ENCODE measurements at places on chromosomes 3 and 15.
A peak's percentile ranks its signal among the peaks of the same experiment; 100 is the strongest.

GRCh38 chr15:81227716-81228115, 31.0 kb downstream of the IL16 start:
- DNase-seq = no peak

GRCh38 chr3:170038434-170039110, 777 bp downstream of the GPR160 start:
- peak; percentile 78 for DNase-seq

GRCh38 chr3:101170062-101170771, 150.2 kb downstream of the IMPG2 start:
- no peak for DNase-seq

DNA sequence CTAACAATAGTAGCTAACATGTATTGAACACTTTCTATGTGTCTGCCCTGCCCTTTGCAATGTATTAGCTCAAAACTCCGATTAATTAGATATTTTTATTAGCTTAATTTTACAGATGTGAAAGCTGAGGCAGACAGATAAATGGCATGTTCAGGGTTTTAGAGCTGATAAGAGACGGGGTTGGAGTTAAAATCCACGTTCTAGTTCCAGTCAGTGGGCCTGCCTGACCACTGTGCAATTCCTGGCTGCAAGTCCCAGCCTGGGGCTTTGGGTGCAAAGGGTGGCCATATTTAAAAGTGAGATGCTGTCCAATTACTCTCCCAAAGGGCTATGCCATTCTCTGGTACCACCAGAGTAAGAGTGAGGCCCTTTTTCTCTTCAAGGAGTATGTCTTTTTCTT, 33.2 kb downstream of the FOXL2 start:
- DNase-seq = no peak

GRCh38 chr15:95911570-95912279, 418.8 kb upstream of the NR2F2 start:
- no peak for DNase-seq

GRCh38 chr15:87826119-87826747, 430.3 kb downstream of the NTRK3 start:
- DNase-seq = no peak

- DNase-seq = no peak
These were observed 130.4 kb downstream of the PCCB start for GRCh38 chr3:136380530-136380929.

GRCh38 chr3:167876620-167877281, 141.2 kb downstream of the SERPINI1 start:
- DNase-seq = no peak

DNA sequence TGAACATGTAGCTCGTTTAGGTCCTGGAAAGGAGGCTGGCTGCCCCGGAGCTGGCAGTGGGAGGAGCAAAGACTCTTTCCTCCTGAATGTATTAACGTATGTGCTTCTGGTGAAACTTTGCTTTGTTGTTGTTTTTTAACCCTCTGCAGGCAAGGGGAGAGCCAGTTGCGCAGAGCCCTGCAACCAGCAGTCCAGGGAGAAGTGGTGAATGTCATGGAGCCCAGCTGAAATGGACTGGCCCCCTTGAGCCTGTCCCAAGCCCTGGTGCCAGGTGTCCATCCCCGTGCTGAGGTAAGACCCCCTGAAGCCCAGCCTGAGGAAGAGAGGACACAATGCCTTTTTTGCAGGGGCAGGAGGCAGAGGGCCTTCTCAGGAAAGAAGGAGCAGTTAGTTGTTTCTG, 33.3 kb downstream of the ST6GAL1 start:
- DNase-seq = no peak

DNA sequence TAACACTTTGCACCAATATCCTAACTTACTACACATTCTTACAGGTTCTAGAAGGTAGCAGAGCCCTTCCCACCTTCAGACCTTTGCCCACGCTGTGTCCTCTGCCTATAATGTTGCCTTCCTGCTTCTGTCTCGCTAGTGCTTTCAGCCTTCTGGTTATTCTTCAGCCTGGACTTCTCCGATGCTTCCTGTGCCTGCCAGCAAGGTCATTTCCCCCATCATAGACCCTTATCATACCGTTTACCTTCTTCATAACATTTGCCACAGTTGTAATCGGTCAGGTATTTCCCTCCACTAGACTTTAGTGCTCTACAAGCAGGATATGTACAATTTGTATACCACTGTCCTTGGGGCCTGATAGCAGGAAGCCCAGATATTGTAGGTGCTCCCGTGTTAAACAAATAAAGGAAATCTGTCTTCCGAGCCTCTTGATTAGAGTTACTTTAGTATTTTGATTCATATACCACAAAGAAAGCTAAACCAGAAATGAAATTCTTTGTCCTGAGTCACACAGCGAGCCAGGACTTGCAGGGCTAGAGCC, 35.8 kb upstream of the CMTM7 start:
- no peak for DNase-seq

DNA sequence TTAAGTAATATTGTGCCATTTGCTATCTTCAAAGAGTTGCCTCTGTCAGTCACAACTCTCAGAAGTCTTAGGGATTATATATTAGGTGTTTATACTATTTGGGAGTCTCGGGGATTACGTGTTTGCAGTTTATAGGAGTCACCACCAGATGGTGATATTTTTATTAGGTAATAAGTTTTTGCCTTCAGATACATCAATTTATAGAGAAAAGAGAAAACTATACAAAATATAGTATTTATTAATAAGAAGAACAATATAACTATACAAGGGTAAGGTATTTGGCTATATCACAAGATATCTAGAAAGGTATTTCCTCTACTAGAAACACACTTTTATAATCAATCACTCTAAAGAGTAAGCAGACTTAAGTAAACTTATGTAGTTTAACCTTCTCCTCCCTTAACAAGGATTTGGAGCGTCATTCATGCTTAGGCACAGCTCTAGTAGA, 10.7 kb upstream of the DHX36 start:
- peak; percentile 29 for DNase-seq

DNA sequence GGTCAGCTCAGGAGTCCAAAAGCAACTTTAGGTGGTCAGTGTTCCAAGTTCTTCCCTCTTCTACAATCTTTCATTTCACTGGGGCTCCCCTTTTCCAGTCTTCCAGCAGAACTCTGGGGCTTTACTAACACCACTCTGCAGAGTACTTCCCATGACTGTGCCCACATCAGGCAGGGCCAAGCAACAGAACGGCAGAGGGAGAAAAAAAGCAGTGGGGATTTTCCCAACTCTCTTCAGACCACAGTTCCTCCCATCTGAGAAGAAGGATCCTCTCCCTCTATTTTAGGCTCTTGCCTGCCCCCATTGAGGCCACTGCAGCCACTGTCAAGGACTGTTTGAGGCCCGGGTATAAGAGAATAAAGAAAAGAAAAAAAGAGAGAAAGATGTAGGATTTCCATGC, 70.7 kb downstream of the TTBK2 start:
- no peak for DNase-seq

GRCh38 chr3:175150812-175151401, 291.8 kb downstream of the NAALADL2 start:
- no peak for DNase-seq

GRCh38 chr3:106570426-106570825, 701.6 kb upstream of the CBLB start:
- DNase-seq = no peak

- DNase-seq = peak; percentile 72
These were observed at the start of gene ZMYND10 for GRCh38 chr3:50345586-50346234. ZMYND10 (minus strand) TSS chr3:50345732; CDS start chr3:50345579, 153 bp downstream.

- DNase-seq = no peak
These were observed 204.7 kb upstream of the MCTP2 start for GRCh38 chr15:94026458-94027304.

DNA sequence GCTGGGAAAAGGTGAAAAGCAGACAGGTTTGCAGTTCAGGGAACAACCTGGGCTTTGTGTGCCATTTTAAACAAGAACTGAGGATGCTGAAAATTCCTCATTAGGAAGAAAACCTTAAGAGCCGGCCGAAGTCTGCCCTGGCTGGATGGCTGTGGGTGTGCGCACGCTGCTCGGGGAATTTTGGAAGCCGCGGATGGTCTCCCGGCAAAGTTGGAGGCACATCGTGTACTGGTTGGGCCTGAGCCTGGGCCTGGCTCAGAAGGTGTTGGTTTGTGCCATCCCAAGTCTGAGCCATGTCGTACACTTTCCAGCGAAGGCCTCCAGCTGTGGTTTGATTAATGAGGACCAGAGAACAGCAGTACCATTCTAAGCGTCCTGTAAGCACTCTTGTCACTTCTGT, 188.2 kb downstream of the ATP10A start:
- no peak for DNase-seq

- DNase-seq = no peak
These were observed 295.1 kb downstream of the SHOX2 start for GRCh38 chr3:157810924-157811718.

- DNase-seq = no peak
These were observed 55.2 kb downstream of the ARNT2 start for GRCh38 chr15:80459380-80459779.

GRCh38 chr3:53324105-53324504, 23.2 kb downstream of the DCP1A start:
- DNase-seq = no peak

- no peak for DNase-seq
These were observed 46.7 kb downstream of the ANXA2 start for GRCh38 chr15:60351066-60351465.

- DNase-seq = no peak
These were observed 76.8 kb upstream of the ARL6 start for GRCh38 chr3:97687734-97688133.

- DNase-seq = no peak
These were observed 30.8 kb downstream of the LAMP3 start for GRCh38 chr3:183131735-183132134.

DNA sequence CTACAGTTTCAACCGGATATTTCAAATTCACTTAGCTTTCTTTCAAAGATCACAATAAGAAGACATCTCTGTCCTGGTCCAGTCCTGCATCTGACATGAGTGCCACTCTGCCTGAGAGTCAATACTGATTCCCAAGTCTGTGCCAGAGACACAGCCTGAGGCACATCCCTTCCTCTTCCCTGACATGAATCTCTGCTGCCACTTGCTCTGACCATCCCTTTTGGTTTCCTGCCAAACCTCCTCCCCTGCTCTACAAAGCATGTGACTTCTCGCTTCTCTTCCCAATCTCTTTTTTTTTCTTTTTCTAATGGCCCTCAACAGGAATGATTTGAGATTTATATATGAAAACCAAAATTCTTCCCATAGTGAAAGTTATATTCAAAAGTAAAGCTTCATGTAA, 117.9 kb downstream of the MECOM start:
- DNase-seq = no peak

DNA sequence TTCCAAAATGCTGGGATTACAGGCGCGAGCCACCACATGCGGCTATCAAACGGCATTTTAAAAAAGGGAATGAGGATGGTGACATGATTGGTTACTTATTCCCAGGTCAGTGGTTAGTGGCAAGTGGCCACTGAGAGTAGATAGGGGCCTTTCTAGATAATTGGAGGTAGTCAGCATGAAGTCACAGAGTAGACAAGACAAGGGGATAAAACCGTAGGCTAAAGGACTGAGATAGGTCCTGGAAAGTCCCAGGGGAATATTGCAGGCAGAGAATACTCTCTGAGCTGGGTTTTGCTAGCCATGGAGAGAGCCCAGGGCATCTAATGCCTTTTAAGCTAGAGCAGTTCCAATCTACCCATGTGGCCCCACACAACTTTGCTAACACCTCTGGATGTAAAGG, 52.2 kb downstream of the KCNAB1 start:
- no peak for DNase-seq

DNA sequence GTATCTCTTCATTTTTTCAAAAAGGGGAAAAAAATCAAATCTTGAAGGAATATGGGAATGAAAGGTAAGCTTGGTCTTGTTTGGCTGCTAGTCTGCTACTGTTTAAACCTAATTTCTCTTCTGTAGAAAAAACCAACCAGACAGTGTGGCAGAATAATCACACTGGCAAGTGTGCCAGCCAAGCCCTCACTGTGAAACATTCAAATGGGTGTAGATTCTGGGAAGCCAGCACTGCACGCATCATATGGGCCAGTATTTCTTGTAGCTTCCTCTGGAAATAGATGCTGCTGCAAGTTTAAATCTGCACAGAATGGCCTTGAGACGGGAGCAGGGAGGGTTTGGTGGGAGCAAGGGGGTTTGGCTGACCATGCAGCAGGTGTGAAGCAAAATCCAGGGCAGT, 62.1 kb downstream of the POMGNT2 start:
- no peak for DNase-seq

DNA sequence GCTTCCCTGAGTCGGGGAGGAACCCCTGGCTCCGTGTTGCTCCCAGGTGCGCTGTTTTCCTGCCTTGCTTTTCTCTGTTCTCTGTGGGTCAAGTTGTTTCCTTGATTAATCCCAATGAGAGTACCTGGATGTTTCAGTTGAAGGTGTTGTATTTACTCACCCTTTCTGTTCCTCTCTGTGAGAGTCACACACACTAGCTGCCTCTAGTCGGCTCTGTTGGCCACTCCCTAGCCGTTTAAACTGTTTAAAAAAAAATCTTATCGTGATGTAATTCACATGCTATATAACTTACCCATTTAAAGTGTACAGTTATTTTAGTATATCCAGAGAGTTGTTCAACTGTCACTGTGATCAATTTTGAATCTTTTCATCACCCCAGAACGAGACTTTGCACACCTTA, 74.0 kb downstream of the AKAP13 start:
- DNase-seq = no peak

GRCh38 chr3:50317300-50317699, 5.2 kb downstream of the HYAL2 start:
- no peak for DNase-seq

DNA sequence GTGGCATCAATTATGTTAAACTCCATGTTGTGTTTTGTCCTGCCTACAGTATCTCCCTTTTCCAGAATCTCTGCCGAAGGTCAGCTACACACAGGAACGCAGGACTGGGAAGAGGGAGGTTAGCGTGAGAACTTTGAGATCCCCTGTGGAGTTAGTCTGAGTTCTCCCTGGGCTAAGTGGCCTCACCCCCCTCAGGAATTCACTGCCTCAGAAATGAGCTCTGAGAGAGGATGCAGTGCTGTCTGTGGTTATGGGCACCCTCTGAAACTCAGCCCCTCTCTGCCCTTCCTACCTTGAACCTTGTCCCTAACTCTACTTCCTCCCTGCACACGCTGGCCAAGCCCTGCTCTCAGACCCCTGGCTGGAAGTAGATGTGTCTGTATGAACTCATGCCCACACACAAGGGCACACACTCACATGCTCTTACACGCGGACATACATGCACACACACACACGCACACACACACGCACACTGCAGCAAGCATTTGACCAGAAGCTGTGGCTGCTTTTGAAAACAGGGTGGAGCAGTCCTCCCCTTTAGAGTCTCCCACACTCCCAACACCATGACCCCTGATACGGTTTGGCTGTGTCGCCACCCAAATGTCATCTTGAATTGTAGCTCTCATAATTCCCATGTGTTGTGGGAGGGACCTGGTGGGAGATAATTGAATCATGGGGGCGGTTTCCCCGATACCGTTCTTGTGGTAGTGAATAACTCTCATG, 5.3 kb upstream of the VIPR1 start:
- DNase-seq = no peak

DNA sequence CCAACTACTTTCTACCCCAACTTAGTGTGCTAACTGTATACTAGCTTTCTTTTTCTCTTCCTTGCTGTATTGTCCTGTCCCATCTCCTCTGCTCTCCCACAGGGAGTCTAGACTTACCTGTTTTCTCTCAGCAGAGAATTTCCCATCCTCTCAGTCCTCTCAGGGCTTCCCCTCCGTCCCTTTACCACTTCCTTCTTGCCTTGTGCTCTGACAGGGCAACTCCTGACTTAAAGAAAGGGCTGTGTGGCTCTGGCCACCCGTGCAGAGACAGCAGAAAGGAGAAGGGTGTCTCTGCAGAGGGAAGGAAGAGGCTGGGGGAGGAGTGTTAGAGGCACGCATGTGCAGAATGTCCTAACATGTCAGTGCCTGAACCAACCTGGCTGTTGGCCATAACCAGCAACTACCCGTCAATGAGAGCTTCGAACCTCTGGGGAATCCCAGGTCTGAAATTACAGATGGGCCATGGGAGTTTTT, at the start of gene GCSAM:
Gene GCSAM (minus strand): TSS at position 274 of the 474 bp plus-strand sequence. CDS start 128 bp downstream, at position 146.
- peak; percentile 78 for DNase-seq
